ENCODE measurements at places on chromosomes 11 and 22. TPM values are rescaled to one million over a fixed set of nuclear protein-coding genes. Genes with fewer than 3 reads are reported as not detected.

The CLTCL1 gene
- total RNA-seq = 11.7 TPM

The FOLR2 gene
- 15.4 TPM for total RNA-seq

The OR8G1 gene
- not detected for total RNA-seq

GRCh38 chr11:7578276-7578955, 64.6 kb downstream of the PPFIBP2 start:
- ATAC-seq = no peak

DNA sequence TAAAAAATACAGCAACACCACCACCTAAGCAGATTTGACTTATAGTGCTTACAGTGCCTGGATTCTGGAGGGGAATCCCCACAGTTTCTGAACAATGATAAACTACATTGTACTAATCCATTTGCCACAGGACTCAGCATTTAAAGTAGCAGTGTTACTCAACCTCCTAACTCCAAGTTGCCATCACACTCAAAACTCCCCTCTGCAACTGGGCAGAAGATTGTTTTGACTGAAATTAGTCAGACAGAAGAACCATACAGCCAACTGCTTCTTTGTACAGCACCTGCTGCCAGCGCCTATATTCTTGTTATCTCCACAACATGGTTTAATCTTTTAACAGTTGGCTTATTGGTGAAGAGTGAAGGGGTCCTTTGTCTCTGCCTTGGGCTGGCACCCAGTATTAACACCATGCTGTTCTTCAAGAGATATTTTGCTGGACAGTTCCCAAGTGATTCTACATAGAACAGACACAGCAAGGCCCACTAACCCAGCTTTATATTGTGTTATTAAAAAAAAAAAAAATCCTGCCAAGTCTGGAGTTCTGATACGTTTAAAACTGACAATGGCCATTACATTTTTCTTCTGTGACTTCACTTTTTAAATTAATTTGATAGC, 273.2 kb downstream of the DCDC1 start:
- ATAC-seq = no peak

The TRMU gene
- 33.8 TPM for total RNA-seq

GRCh38 chr11:67410984-67411784, 4.3 kb upstream of the CARNS1 start:
- ATAC-seq = no peak

- no peak for ATAC-seq
These were observed 34.3 kb downstream of the DBX1 start for GRCh38 chr11:20125927-20126326.

The PARVG gene
- total RNA-seq = 8.8 TPM

DNA sequence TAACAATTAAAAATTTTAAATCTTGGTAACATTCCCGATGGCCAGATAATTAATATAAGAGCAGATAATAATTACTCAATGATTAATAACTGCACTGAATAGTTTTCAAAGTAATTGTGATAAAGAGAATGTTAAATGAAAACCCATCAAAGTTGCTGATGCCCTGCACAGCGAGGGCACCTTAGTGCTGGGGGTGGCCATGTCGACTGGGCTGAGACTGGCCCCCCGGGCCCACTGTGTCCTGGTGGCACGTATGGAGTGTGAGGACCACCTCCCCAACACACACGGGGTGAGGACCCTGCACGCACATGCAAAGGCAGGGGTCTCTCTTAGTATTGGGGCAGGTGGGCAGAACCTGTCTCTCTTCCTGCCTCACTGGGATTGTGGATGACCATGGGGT, 15.1 kb upstream of the CCDC188 start:
- ATAC-seq = no peak

The AGBL2 gene
- total RNA-seq = 0.81 TPM

- no peak for ATAC-seq
These were observed 31.4 kb downstream of the PPM1F start for GRCh38 chr22:21921184-21921721.

DNA sequence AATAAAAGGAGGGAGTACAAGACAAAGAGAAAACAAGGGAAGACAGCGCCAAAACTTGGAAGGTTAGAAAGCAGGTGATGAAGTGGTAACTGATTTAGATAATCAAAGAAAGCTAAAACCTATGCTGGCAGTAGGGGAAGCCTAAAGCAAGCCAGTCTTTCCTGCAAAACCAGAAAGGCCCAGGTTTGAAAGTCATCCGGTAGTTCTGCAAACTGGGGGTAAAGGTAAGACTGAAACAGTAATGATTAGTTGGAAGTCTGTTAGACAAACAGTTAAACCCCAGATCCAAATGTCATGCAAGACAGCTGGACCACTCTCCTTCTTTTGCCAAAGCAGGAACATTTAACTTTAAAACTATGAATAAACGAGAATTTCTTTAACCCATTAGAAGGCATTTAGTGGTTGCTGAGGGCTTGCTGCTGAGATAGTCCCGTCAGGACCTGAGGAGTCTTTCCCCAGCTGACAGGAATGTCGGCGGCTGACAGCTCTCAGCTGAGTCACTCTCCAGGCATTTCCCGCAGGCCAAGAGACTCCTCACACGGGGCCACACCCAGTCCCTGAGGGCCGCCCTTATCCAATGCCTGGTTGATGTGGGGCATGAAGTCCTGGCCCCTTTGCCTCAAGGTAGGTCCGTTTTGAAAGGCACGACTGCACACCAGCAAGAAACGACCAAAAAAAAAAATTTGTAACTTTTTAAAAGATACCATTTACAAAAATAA, 36.3 kb upstream of the CFAP300 start:
- peak; percentile 85 for ATAC-seq

The TRIM6 gene
- 1.9 TPM for total RNA-seq

DNA sequence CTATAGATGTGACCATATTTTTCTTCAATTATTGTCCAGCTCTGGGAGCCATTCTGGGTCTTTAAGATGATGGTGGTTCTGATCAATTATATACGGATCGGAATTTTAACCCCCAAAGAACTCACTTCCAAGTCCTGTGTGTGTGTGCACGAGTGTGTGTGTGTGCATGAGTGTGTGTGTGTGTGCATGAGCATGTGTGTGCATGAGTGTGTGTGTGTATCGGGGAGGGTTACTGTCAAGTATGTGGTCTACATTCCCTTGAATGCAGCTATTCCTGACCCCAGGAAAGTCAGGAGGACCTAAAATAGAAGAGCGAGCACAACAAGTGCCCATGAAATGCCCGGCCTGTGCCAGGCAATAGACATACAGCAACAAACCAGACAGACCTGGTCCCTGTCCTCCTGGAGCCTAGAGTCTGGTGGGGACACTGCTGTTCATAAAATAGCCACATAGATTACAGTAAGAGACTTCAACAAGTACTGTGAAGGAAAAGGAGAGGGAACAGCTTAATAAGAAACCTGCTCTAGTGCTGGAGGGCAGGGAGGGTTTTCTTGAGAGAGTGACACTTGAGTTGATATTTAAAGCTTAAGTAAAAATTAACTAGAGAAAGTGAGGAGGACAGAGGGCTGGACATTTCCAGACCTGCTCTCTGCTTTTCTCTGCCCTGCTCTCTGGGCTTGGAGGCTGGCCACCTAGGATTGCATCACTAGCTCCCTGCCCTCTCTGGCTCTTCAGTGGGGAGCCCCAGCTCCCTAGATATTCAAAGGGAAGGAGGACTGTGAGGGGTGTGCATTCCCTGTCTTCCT, 66.1 kb upstream of the SPON1 start:
- ATAC-seq = no peak

DNA sequence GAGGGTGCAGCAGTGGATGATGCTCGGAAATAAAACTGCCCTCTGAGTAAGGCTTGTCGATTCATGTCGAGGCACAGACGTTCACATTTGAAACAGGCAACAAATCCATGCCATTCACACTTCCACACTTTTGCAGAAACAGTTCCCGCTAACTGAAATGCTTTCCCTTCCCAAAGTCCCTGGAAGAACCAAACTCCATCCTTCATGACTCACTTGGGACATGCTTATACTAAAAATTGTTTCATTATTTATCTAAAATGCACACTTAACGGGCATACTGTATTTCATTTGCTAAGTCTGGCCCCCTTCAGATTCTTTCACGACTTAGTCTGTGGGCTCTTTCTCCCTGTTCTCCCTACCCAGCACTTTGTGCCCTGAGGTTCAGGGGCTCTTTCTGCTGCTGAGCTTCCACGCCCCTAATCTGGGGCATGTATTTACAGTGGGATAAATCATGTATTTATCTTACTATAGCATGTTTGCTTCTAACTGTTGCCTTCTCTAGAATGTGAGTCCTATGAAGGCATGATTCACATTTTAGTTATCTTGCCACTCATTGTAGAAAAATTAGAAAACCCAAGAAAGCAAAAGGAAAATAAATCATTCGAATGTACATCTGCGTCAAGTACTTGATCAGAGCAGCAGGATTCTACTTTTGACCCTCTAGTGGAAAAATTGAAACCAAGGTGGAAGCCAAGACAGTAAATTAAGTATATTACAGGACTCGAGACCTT, 12.5 kb downstream of the SCGB1A1 start:
- ATAC-seq = no peak

DNA sequence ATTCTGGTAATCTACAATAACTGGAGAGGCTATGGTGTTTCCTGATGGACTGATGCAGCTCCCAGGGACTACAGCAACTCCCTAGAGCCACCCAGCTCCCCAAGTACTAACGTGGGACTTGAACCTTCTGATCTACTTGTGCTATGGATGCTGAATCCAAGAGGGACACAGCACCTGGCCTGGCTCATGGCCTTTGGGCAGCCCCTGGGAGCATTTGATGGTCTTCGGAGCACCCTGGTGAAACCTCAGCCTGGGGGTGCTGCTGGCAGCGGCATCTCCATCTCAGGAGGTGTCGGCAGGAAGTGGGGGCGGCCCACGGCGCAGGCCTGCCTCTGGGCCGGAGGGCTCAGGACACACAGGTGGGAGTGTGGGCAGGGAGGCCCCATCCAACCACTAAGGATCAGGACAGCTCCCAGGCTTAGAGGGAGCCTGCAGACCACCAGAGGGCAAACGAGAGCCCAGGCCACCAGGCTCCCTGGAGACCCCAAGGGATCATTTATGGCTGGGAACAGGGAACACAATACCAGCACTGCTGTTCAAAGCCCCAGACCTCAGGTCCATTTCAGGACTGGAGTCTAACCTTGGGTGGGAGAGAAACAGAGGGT, 8.7 kb downstream of the EHD1 start:
- no peak for ATAC-seq

DNA sequence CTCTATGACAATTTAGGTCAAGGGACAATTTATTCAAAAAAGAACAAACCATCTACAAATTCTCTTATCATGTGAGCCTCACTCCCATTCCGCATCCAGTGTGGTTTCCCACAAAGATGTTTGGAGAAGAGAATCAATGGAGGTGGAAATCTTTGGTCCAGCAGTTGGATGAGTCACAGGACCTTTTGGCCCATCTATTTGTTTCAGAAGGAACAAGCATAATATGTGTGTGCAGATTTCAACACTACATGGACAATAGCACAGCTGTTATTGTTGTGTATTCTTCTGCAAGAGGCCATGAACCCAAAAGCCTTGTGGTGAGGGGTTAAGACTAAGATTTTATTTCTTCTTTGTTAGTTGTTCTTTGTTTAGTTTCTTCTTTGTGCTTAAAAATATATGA, 61.6 kb downstream of the OR10A6 start:
- ATAC-seq = no peak

DNA sequence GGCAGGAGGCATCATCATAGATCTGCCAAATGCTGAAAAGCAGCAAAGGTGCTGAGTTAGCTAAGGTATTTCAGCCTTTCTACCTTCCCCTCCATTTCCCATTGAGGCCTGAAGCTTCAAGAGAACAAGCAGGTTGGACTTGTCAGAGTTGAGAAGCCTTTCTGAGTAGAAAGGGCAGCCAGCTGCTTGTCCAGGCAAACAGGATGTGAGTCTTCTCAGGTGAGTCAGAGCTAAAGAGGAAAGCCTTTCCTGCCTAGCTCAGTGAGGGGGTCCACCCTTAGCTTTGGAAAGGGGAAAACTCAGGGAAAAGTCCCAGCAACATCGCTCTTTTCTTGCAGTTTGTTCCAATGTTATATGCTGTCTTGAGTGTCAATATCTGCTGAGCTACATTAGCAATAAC, 13.2 kb upstream of the MPZL2 start:
- ATAC-seq = no peak

DNA sequence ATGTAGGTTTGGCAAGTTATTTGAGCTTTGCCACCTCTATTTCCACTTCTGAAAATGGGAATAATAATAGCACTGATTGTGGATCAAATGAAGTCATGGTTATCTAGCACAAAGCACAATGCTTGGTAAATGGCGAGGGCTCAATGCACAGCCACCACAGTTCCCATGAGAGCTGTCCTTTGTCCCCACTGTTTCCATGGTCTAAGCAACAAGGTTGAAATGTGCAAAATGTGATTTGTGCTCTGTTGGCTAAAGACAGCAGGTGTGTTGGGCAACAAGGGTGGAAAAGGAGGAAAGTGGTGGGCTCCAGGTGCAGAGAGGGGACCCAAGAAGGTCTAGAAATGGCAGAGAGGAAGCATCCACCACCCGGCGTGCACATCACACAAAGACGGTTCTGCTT, 200.5 kb downstream of the TRIM29 start:
- no peak for ATAC-seq

DNA sequence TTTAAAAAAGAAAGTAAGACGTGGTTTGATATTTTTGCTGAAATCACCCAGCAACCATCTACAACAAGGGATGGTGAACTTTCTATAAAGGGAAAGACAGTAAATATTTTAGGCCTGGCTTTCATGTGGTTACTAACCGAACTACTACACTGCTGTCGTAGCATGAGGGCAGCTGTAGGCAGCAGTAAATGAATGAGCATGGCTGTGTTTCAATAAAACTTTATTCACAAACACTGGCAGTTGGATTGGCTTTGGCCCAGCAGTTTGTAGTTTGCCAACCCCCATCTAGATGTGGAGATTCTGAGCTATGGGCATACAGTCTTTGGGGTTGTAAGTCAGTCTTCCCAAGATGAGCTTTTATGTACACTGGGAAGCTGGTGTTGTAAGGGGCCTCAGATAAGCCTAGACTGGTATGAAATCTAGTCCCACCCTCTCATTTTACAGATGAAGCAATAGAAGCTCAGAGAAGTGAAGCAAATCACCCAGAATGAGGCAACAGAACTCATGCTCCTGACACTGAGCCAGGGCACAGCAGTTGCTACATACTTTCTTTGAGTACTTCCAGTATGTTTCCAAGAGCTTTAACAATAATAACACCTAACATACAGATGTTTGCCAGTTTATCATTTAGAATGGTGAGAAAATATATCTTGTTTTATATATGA, 204.4 kb downstream of the ADAMTS15 start:
- ATAC-seq = peak; percentile 88

DNA sequence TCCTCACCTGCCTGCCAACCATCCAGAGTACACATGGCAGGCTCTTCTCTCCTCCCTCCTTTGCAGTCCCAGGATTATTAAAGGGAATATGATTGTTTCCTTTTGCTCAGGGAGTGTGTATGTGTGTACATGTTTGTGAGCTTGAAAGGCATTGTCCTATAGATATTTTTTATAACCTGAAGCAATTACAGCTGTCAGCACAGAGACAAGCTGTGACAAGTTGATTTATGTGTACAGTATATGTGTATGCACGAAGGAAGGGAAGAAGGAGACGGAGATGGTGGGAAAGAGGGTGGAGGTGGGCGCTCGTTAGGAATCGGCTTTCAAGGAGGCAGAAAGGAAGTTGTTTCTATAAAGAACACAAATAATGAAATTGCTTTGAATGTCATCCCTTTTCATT, 537.0 kb downstream of the NTM start:
- no peak for ATAC-seq

The FAM111B gene
- total RNA-seq = 0.13 TPM

- ATAC-seq = no peak
These were observed 3.4 kb downstream of the TYR start for GRCh38 chr11:89181111-89181510.

- ATAC-seq = no peak
These were observed 5.3 kb downstream of the ADA2 start for GRCh38 chr22:17213976-17214375.

The TBX1 gene
- 0.31 TPM for total RNA-seq

The LPXN gene
- total RNA-seq = 5.4 TPM

Measured in gastroesophageal sphincter (tissue), 4 donors.